ENCODE measurements at places on chromosomes 5 and 9. TPM values are rescaled to one million over a fixed set of nuclear protein-coding genes. Genes with fewer than 3 reads are reported as not detected.

DNA sequence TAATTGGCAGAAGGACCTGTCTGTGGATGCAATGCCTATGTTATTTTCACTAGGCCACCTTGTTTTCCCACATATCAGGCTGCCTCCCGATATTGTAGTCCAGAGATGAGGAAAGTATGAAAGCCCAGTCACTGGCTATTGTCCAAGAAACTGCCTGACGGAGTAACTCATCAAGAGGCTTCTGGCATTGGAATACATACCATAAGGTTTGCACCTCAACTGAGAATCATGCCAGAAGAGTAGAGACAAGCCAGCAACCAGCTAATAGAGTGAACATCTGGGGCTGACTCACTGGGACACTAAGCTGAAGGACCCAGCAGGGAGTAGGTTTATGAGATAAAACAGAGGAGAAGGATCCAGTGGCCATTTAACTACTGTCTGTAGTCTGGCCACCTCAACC is 137.2 kb upstream of the FST start:
- no peaks in the 10 kb centered on the region for H3K36me3 ChIP-seq
- H3K27me3 ChIP-seq, result no peaks in the 10 kb centered on the region
- no peak overlapping the region for H3K27ac ChIP-seq
- H3K4me3 ChIP-seq, result no peak overlapping the region

- no peaks in the 10 kb centered on the region for H3K4me1 ChIP-seq
- no peaks in the 10 kb centered on the region for H3K36me3 ChIP-seq
- H3K27ac ChIP-seq, result no peak overlapping the region
- H3K4me3 ChIP-seq, result no peak overlapping the region
- no peaks in the 10 kb centered on the region for H3K27me3 ChIP-seq
Observed at GRCh38 chr9:79857188-79857587, 285.4 kb downstream of the TLE4 start.

DNA sequence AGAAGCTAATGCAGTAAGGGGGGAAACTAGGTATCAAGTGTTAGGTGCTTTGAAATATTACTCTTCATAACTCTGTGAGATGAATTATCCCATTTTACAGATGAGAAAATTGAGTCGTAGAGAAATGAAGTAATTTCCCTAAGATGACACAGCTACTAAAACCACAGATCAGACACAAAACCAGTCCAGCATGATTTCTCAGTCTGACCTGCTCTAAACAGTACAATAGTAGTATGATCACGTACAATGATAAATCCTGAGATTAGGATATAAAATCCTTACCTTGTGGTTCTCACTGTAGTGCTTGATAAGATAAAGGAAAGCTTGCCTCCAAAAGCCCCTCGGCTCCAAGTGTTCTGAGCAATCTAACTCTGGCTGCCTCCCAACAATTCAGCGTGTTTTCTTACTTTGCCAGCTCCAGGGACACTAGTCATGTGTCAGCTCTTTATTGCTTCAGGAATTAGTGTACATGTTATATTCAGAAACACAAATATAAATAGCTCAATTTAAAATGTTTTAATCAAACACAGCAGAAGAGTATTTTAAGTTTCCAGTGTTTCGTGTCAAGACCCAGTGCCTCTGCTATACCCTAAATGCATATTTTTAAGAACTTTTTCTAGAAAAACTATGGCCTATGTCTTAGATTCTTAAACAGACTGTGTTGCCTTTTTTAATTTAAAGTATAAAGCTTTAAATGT is 243.6 kb downstream of the DENND1A start:
- no peak for DNase-seq
- H3K4me1 ChIP-seq, result no peaks in the 10 kb centered on the region
- H3K27me3 ChIP-seq, result no peaks in the 10 kb centered on the region
- H3K4me3 ChIP-seq, result no peak overlapping the region
- no peaks in the 10 kb centered on the region for H3K36me3 ChIP-seq
- no peak overlapping the region for H3K27ac ChIP-seq

- no peaks in the 10 kb centered on the region for H3K36me3 ChIP-seq
- no peaks in the 10 kb centered on the region for H3K27me3 ChIP-seq
- H3K4me1 ChIP-seq, result no peaks in the 10 kb centered on the region
- H3K27ac ChIP-seq, result no peak overlapping the region
Observed at GRCh38 chr5:83632874-83633273, 87.8 kb downstream of the HAPLN1 start.

FCN2 gene
- not detected for total RNA-seq

PLPP7 gene
- 124 TPM for total RNA-seq

CCL19 gene
- total RNA-seq, result not detected

TNPO1 gene
- total RNA-seq, result 82.2 TPM

Data from right atrium auricular region (tissue), 2 donors.